Germinal center (tissue), 1 donor: ENCODE measurements at places on chromosomes 2 and 18.

GRCh38 chr2:152620985-152621384, 96.3 kb downstream of the PRPF40A start:
- DNase-seq: no peak

- DNase-seq: no peak
Observed at GRCh38 chr2:230347659-230348305, 20.8 kb downstream of the SP140L start.

DNA sequence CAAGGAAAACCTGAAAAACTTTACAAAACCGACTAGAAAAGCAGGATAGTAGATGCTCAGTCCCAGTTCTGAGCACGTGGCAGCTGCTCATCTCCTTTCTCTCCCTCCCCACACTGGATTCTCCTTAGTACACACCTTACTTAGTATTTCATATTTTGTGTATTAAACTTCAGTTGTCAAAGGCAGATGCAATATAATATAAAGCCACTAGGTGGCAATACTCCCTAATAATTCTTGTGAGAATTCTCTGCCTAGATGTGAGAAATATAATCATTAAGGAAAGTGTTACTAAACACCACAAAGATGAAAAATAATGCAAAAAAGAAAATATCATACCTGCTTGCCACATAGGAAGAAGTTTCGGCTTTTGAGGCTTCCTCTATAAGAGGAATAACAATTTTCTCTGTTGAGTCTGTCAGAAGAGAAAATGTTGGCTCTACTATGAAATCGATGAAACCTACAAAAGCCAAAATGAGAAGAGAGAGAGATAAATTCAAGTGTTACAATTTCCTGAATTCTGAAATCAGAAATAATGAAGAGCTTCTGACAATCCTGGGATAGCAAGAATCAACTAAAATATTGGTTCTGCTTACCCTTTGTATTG, 200.6 kb downstream of the PPP1R1C start:
- peak; percentile 3 for DNase-seq

DNA sequence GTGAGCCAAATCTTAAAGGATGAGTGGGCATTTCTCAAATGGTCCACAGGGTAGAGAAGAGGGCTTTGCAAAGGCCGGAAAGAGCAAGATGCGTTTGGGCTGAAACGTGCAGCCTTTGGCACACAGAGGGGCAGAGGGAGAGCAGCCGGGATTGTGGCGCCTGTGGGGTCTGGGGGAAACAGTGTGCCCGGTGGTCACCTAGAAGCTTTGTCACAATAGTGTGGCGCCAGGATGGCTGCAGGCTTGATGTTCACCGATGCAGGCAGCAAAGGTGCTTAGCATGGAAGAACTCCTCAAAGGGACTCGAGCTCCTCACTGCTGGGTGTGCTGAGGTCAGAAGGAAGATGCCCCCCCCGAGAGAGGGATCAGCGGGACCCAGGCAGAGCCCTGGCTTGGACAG, 23.8 kb downstream of the TPO start:
- no peak for DNase-seq

GRCh38 chr2:86747711-86748639, 27.9 kb downstream of the RMND5A start:
- DNase-seq: peak; percentile 18

GRCh38 chr18:79065802-79066201, 3.4 kb upstream of the ATP9B start:
- no peak for DNase-seq

DNA sequence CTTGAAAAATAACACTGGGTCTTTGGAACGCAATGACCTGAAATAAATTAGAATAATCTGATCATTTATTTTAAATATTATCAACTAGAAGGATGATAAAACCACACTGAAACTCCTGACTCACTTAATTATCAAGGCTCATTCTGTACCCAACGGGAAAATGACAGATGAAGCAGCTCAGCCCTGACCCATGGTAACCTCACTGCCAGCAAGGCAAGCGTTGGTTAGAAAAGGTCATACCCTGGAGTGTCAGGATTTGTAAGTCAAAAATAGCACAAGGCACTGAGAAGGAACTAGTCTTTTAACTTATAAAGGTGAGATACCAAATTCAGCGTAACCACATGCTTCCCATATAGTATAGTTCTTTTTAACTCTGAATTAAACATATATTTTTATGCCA, 277.5 kb downstream of the ETAA1 start:
- no peak for DNase-seq

- DNase-seq: no peak
Observed at GRCh38 chr2:188664416-188664815, 309.8 kb upstream of the COL3A1 start.

GRCh38 chr2:114857196-114857595, 414.8 kb downstream of the DPP10 start:
- DNase-seq: no peak

- no peak for DNase-seq
Observed at GRCh38 chr18:75256376-75256775, 45.8 kb downstream of the TSHZ1 start.

GRCh38 chr2:47907039-47907781, 912 bp upstream of the FBXO11 start:
- no peak for DNase-seq

GRCh38 chr2:169069341-169069740, at the start of gene DHRS9:
TSS of gene DHRS9 (plus strand) at chr2:169069563. CDS start at chr2:169081582, 12,019 bp downstream.
- no peak for DNase-seq

GRCh38 chr2:213086050-213086449, 65.4 kb downstream of the IKZF2 start:
- DNase-seq: no peak

DNA sequence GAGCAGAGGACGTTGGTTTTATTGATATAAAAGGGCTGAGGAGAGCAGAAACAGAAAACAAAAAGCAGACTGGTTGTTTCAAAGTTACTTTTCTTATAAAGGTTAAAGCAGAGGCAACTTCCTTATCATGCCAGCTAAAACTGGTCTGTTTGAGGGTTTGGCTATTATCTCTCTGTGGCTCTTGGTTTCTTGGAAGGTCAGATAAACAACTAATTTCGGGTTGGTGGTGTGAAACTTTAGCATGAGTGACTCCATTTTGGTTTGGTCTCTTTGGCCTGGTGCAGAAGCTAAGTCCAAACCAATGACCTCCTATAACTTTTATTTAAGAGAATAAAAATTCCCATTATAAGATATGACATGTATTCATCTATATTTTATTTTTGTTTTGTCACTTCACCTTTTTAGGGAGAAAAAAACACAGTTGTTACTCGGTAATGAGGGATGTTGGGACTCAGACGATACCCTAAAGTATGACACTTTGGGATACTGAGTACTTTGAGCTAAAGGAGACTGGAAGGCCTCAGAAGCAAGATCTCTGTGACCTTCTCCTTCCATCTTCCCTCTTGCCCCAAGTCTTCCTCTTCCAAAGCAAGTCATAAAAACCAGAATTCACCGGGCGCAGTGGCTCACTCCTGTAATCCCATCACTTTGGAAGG, 23.3 kb downstream of the TNFAIP6 start:
- no peak for DNase-seq

DNA sequence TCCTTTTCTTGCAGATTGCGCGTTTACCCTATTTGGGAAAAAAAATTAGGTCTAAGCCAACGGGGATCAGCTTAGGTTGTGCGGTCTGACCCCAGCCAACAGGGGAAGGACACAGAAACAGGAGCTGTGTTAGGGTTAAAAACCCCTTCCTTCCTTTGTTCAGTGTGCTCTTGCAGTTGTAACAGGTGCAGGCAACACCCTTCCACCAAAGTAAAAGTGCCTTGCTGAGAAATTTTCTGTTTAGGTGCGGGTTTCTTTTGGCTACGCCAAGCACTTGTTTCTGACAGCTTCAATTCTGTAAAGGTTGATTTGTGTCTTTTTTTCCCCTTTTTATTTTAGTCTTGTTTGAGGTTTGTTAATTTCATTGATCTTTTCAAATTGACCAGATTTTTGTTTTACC, 92.5 kb downstream of the PTPN4 start:
- no peak for DNase-seq

DNA sequence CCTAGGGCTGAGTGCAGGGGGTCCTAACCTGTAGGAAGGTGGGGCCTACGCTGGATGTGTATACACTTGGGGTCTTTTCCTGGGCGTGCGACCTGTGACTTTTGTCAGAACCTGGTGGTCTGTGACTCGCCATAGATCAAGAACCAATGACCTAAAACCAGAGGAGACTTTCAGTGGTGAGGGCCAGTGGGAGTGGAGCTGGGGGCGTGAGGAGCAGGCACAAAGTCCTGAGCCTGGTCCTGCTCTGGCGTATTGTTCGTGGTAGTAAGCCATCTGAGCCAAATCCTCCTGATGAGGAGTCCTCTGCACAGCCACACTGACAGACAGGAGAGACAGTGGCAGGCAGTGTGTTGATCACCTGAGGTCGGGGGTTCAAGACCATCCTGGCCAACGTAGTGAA, 8.9 kb downstream of the INPP4A start:
- DNase-seq: no peak

GRCh38 chr2:98165516-98166071, 78.6 kb downstream of the VWA3B start:
- DNase-seq: no peak

GRCh38 chr18:25422230-25422629, 70.3 kb upstream of the ZNF521 start:
- no peak for DNase-seq

GRCh38 chr2:62489162-62489561, 16.8 kb downstream of the TMEM17 start:
- DNase-seq: no peak

DNA sequence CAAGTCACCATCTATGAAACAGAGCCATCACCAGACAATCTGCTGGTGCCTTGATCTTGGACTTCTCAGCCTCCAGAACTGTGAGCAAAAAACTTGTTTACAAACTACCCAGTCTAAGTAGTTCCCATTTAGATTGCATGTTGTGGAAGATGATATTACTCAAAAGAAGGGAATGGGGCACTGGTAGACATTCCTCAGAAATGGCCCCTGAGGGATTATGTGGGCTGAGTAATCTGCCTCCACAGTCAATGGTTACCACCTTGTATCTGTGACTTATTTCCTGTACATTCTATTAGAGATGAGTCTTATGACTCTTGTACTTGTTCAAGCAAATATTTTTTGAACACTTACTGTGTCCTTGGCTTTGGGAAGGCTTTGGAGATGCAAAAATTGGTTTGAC, 160.4 kb downstream of the NUP35 start:
- DNase-seq: no peak

GRCh38 chr18:45197526-45197970, 417.7 kb upstream of the SLC14A2 start:
- no peak for DNase-seq

GRCh38 chr18:59276047-59276446, 2.8 kb upstream of the RAX start:
- DNase-seq: no peak

DNA sequence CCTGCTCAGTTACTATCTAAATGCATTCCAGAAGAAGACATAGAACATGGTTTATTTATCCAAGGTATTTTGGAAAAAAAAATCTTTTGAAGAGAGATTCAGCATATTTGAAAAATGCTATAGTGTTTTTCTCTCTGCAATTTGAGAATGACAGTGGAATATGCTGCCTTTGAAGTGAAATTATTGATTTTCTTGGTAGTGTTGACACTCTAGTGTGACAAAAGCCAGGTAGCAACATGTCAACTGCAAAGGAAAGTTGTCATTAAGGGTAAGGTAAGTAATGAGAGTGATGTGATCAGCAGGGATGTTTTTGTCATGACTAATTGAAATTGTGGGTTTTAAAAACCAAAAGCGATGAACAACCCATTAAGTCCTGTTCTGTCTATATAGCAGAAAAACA, 1387.1 kb upstream of the TMEFF2 start:
- no peak for DNase-seq

DNA sequence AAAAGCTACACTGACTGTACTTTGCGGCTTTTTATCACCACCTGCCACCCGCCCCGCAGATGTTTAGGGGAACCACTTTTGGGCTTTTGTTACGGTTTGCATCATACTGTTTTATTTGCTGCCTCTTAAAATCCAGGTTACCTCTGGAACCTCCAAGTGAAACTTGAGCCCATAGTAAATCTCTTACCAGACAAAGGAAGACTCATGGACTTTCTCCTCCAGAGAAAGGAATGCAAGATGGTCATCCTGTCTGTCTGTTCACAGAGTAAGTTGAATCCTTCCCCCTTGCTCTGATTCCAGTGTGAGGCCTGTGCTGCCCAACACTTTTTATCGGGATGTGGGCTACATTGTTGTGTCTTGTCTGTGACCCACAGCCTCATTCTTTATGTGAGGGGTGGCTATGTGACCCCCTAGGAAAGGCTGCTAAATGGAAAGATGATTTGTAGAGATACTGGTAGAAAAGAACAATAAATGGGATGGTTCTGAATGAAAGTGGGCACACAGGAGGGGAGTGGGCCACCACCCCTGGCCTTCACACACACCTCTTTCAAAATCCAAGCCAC, 23.3 kb downstream of the RMC1 start:
- DNase-seq: no peak

DNA sequence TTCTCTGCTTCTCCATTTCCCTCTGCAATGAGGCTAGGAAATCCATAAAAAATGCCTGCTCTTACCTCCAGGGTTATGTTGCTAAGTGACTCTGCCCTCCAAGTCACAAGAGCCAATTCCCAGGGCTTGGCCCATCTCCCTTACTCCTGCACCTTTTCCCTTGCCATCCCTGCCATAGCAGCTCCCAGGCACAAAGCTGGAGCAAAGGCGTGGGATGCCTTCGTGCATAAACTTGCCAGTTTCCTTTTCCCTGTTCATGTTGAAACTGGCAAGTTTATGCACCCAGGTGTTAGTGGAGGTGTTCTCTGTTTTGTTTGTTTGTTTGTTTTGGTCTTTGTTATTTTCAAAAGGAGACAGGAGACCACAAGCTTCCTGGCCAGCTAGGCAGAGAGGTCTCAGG, 195.1 kb downstream of the ACKR3 start:
- no peak for DNase-seq

DNA sequence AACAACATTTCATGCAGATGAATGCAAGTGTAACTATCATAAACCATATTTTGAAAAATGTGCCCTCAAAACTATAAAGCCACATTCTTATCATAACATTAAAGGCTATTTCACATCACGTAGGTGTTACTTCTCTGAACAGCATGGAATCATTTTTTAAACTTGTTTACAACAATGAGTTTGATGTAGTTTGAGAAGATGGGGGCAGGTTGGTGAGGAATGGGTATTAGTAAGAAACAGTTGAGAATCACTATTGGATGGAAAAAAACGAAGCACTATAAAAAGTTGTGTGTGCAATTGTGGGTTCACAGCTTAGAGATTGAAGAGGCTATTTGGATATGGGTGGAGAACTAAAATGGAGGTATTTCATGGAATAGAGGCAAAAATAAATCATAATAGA, 569.1 kb downstream of the ARHGAP15 start:
- DNase-seq: no peak

DNA sequence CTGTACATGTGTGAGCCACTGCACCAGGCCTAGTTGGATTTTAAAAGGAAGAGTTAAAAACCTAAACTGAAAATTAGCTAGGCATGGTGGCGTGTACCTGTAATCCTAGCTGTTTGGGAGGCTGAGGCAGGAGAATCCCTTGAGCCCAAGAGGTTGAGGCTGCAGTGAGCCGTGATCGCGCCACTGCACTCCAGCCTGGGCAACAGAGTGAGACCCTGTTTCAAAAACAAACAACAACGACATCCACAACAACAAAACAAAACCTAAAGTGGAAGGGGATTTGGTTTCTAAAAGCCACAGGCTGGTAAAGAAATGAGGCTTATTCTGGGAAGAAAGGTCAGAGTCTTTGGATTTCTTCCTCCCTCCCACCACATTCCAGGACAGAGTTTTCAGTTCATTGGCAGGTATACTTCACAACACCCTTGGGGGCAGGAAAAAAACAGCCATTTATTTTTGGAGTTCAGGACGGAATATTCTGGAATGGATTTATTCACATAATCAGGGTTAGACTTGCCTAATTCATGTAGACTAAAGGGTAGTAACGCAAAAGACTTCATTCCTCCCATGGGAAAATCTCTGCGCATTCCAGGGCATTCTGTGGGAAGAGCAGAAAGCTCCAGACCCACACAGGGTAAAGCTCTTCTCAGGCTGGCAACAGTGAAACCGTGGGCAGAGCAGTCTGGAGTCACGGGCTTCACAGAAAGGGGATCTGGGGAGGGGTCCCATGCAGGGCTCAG, 34.9 kb downstream of the TEX44 start:
- no peak for DNase-seq
